IPS DF 19.7 (cell line): ENCODE measurements at places on chromosomes 5 and 9.
A peak's percentile ranks its signal among the peaks of the same experiment; 100 is the strongest.

DNA sequence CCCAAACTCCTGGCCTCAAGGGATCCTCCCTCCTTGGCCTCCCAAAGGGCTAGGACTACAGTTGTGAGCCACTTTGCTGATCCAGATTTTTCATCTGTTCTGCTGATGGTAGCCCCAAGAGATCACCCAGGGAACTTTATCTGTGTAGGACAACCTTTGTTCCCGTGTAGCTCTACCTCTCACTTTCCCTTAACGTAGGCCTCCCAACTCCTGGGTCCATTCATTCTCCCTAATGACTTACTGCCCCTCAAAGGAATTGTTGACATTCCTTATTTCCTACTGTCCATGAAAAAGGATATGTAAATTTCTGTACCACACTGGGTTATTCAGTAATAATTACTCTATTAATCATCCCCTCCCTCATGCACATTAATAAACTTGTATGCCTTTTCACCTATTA, 51.0 kb upstream of the PHF24 start:
- no peak for DNase-seq

- no peak for DNase-seq
These were observed 17.2 kb upstream of the SPOCK1 start for GRCh38 chr5:137516251-137516797.

GRCh38 chr9:116027951-116028350, 125.6 kb upstream of the PAPPA start:
- no peak for DNase-seq

- peak; percentile 45 for DNase-seq
These were observed 73.1 kb downstream of the FOXB2 start for GRCh38 chr9:77092536-77092935.

DNA sequence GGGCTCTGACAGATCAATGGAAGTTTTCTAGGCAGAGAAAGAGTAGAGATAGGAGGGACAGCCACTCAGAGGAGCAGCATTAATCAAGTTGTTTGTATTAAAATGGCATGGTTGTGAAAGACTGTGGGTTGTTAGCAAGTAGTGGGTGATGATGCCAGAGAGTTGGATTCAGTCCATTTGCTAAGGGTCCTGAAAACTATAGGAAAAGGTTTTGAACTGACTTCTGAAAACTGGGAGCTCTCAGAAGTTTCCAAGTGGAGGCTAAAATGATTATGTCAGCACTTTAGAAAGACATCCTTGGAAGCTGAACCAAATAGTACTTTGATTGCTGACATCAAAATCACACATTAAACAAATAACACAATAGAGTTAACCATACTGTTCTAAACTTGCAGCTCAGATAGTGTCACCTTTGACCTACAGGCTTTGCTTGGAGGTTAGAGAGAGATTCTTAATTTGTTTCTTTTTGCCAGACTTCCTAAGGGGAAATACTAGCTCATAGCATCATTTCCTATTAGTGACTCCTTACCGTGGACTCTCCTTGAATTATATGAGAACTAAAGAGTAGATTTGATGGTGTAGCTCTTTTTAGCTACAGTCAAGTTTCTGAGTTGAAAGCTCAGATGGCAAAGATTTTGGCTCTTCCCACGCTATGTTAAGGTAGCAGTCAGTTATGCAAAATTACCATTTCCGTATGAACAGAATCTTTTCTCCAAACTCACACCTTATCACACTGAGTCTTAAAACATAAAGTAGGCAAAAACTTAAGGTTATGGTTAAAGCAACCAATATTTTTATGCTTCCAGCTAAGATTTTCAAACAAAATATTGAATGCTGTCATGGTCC, 277.1 kb downstream of the NR3C1 start:
- no peak for DNase-seq

DNA sequence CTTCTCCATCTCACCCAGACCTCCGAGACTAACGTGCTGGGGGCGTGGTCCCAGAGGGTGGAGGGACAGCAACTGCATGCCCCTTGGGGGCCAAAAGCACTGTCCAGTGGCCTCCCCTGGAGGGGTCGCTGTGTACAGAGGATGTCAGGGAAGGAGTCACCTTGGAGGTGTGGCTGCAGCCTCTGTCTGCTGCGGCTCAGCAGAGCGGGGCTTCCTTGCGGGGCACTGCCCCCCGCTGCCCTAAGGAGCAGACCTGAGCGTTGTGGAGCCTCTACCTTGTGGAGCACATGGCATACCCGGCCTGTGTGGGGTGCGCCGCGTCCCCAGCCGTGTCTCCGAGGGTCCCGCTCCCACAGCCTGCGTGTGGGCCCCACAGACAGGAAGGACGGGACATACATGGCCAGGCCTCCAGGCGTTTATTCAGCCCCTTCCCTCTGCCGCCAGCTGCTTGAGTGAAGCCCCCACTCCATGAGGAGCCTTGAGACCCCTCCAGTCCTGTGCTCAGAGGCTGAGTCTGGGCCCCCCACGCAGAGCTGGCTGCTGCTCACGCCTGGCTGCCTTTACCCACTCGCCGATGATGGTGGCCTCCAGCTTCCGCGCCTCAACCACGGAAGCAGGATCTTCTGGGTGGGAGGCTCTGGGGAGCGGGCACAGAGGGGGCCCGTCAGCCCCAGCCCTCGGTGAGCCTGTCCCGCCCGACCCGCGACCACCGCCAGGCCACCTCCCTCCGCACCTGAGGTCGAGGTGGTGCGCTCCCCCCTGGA, 4.2 kb downstream of the DPP7 start:
- DNase-seq: no peak
